ENCODE measurements at places on chromosomes 5 and 9.
A peak's percentile ranks its signal among the peaks of the same experiment; 100 is the strongest.

DNA sequence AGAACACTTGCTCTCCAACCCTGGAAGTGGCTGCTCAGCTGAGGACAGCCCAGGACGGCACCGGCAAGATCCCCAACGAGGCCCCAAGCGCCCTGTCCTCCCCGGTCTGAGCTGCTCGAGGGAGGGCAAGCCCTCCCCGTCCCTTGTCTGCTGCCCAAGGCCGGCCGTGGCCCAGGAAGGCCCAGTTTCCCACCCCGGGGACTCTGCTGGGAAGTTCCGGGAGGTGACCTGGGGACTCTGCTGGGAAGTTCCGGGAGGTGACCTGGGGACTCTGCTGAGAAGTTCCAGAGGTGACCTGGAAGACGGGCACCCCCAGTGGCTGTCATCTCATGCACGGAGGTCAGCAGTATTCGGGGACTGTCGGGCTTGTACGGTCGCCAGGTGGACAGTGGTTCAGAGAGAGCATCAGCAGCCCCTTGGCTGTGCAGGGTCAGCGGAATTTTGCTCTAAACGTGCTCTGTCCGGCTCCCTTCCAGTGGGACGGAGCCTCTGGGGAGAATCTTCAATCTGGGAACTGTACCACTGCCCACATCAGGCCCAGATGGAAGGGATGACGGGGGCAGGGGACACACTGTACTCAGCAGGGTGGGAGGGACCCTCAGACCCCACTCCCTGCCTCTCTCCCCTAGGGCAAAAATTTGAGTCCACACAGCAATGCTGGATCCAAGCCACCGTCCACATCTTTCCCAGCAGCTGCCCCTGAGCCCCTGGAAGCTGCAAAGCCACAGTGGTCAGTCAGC, 7.2 kb downstream of the NACC2 start:
- DNase-seq = no peak

DNA sequence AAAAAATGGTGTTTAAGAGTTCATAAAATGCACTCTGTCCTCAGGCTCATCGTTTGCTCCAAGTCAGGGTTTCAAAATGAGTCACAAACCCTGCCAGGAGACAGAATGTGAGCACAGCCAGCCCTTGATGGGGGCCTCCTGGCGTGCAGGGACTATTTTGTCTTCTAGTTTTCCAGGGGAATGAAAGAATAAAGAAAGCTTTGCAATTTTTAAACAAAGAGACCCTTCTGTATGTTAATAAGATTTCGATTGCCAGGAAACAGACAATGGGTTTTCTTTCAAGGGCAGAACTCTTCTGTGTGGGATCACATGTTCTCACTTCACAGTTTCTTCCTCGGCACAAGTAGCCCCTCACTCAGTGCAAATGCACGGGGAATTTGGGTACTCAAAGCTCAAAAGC, 121.4 kb upstream of the C6 start:
- no peak for DNase-seq

- peak; percentile 18 for DNase-seq
Observed at GRCh38 chr9:123894822-123895221, 35.1 kb downstream of the DENND1A start.

DNA sequence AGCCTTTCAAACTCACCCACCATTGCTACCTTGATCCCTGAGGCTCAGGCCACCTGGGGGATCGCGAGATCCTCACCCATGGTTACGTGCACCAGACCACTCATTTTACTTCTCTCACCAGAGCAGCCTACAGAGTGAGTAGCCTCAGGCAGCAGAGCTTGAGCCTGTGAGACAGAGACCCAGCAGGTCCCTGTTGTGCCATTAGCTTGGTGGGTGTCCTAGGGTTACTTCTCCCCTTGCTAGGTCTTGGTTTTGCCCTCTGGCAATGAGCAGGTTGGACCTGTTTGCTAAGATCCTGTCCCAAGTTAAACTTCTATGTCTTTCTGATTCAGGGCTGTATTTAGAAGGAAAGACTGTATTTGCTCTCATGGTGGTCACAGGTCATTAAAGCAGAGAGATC, 21.8 kb downstream of the WHRN start:
- DNase-seq = no peak

GRCh38 chr5:24491490-24491889, 153.3 kb downstream of the CDH10 start:
- DNase-seq = no peak

GRCh38 chr5:169978714-169979113, 1.6 kb downstream of the INSYN2B start:
- no peak for DNase-seq

GRCh38 chr9:135088979-135089847, 1.7 kb downstream of the OLFM1 start:
- DNase-seq = no peak

- peak; percentile 57 for DNase-seq
Observed at GRCh38 chr9:113993838-113994540, 84.1 kb downstream of the AMBP start.

DNA sequence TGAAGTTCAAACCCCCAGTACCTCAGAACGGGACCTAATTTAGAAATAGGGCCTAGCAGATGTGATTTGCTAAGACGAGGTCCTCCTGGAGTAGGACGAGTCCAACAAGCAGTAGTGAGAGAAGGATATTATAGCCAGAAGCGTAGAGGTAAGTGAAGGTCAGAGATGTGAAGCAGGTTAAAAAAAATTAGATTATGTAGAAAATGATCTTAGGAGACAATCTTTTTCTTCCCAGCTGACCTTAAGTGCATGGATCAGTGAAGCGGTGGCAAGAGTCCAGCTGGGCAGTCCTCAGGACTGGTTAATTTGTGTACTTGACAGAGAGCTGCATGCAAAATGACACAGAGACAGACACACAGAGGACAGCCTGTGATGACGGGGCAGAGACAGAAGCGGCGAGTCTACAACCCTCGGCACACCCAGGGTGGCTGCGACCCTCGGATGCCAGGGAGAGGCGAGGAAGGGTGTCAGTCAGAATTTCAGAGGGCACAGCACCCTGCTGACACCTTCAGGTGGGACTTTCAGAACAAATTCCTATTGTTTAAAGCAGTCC, 131.4 kb upstream of the IRX4 start:
- DNase-seq = no peak

DNA sequence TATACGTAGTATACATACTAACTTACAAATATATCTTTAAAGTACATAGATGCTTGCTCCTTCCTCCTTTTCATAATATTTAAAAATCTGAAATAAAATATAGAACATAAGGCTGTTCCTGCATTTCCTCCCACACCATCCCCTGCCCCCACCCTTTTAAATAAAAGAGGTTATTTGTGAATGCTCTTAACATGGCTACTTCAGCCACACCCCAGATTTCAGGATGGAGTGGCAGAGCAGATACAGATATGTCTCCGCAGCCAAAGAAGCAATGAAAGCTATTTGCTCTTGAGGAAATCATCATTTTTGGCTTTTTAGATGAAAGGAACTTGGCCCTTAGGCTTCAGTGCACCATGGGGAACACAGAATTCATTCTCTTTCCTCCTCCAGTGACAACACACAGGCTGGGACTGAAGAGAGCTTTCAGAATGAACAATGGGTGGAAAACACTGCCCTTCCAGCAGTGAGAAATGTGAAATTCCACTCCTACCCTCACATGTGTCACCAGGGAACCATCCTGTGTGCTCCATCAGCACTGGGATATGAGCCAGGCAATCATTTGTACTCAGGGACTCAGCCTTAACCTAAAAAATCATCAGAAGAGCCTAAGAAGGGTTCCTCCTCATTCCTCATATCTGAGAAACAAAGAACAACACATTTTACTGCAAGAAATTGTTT, 134.3 kb downstream of the PPP2R2B start:
- DNase-seq = no peak

DNA sequence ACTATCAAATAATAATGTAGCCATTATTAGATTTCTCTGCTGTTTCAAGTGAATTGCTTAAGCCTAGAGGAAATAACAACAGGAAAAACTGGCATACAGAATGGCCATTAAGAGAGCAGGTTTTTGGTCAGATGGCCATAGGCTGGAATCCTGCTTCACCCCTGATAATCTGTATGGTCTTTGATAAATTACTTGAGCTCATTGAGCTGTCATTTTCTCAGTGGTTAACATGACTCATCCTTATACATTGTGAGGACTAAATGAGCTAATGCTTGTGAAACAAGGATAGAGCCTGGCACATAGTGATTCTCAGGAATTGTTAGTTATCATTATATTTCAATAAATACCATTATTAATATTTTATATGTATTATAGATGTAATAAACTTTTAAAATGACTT, 516.5 kb downstream of the KIF4B start:
- DNase-seq = no peak

DNA sequence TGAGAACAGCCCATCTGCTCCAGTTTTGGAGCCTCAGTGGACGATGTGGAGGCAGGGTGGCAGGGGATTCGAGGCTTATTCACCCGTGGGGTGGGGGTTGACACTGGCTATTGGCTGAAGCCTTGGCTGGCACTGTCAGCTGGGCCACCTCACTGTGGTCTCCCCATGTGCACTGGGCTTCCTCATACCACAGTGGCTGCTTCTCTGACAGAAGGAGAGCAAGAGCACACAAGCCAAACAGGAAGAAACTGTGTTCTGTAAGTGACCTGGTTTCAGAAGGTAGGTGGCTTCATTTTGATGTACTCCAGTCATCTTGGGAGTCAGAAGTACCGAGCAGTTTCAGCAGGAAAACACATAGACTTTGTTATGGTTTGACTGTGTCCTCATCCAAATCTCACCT, 24.7 kb upstream of the CTNND2 start:
- no peak for DNase-seq

Data from suppressor macrophage (primary cell).